ENCODE measurements at places on chromosomes 5 and 9.

GRCh38 chr5:102700916-102701315 lies 54.2 kb upstream of the PAM start:
- DNase-seq = no peak

- no peak for DNase-seq
Measured at GRCh38 chr5:170144286-170145023, 38.8 kb downstream of the FOXI1 start.

- DNase-seq = no peak
Measured at GRCh38 chr5:115796656-115797055, 19.8 kb downstream of the CDO1 start.

- no peak for DNase-seq
Measured at GRCh38 chr5:108260858-108261170, 121.1 kb downstream of the FBXL17 start.

GRCh38 chr9:76646249-76646648 lies 118.0 kb upstream of the PCA3 start:
- DNase-seq = no peak

- DNase-seq = no peak
Measured at GRCh38 chr9:113154471-113154870, 3.7 kb downstream of the SLC31A2 start.

- no peak for DNase-seq
Measured at GRCh38 chr9:64066736-64067368, 1218.2 kb downstream of the FOXD4L5 start.

DNA sequence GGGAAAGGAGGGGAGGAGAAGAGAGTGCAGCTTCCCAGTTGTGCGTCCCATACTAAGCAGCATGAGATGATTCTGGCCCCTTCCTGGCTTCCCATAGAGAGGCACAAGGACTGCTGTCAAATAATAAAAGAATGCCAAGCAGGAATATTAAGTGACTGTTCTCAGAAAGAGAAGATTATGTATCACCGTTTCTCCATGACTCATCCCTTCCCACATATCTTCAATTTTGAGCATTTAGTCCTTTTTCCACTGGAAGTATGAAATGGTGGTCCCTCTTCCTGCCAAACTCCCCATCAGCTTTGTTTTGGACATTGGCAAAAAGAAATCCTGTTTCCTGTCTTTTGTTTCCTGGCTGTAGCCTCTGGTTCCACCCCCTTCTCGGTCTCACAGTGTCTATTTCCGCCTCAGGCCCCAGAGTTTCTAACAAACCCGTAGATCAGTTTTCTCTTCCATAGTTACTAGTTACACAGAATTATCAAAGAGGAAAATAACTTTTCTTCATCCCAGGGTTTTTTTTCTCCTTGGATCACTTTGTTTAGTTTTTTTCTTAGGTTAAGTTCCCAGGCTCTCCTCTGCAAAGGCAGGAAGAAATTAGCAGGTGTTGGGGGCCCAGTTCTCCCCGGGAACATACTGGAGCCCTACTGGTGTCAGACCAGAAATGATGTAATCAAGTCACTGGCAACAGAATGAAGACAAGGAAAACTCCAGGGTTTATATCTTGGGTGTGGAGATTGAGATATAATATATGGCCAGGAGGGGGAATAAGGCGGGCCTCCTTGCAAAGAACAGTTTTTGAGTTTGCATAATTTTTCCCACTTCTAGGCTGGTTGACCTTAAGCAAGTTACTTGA lies 26.4 kb upstream of the ARHGAP26 start:
- DNase-seq = no peak

GRCh38 chr9:110309681-110310080 lies 28.0 kb downstream of the TXNDC8 start:
- DNase-seq = no peak

DNA sequence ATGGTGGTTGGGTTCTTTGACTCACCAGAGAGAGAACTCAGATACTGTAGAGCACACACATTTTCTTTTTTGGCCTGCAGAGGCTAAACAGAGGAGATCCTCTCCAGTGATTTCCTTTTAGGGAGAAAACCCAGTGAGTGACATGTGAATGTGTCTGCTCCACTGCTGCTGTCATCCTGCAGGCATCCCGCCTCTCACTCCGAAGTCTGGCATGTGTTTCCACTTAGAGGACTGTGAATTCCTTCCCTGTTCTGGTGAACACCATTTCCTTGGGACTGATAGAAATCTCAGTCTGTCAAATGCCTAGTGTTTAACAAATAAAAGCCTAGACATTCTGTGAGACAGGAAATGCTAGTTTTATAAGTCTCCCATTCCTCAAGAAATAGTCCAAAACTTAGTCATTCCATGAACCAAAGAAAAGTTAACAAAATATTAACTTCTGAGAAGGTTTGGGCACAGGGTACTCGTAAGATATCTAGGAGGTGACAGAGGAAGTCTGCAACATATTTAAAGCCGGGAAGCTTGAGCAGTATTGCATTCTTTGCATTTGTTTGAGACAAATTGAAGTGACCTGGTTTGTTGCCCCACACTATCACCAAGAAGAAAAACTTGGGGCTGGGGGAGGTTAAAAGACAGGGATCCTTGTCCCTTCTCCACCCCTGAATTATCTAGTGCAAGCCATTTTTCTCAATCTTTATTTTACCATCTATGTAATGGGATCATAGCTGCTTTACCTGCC lies 74.9 kb upstream of the NIPAL4 start:
- DNase-seq = no peak

- DNase-seq = no peak
Measured at GRCh38 chr5:33975852-33976251, 8.6 kb downstream of the SLC45A2 start.

- DNase-seq = no peak
Measured at GRCh38 chr5:140366589-140367255, 6.7 kb downstream of the SLC4A9 start.

- no peak for DNase-seq
Measured at GRCh38 chr5:28468166-28468565, 1429.8 kb upstream of the CDH9 start.

- no peak for DNase-seq
Measured at GRCh38 chr5:150568663-150569062, 60.7 kb downstream of the NDST1 start.

DNA sequence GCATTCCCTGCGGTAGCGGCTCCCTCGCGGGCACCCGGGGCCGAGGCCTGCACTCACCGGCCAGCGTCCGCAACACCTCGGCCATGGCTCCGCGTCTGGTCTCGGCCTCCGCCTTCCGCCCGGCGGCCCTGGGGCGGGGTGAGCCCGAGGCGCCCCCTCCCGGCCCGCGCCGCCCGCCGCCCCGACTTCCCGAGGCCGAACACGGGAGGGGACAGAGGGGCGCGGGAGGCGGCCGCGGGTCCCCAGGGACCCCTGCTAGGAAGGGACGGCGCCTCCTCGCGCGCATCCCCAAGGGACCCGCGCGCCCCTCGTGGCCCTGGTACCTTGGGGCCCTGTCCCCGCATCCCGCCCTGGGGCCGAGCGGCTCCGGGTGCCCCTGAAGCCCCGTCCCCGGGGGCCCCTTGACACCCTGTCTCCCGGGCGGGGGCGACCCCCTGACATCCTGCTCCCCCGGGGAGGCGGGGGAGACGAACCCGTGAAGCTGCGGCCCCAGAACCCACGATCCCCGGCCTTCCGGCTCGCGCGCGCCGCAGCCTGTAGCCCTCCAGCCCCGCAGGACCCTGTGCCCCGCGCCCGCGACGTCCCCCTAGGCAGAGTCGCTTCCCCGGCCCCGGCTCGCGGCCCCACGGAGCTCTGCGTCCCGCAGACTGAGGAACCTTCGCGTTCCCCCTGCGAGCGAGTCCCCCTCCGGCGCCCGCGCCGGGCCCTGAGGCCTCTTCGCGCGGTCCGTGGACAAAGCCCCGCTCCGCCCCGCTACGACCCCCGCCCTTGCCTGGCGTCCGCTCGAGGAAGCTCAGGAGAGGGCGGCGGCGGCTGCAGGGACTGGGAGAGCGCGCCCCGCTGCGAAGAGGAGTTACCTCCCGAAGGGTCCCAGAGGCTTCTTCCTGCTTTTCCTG lies at the start of gene ABO:
Gene ABO, minus strand, starts transcription at position 97 of the 896 bp plus-strand sequence.
- no peak for DNase-seq

DNA sequence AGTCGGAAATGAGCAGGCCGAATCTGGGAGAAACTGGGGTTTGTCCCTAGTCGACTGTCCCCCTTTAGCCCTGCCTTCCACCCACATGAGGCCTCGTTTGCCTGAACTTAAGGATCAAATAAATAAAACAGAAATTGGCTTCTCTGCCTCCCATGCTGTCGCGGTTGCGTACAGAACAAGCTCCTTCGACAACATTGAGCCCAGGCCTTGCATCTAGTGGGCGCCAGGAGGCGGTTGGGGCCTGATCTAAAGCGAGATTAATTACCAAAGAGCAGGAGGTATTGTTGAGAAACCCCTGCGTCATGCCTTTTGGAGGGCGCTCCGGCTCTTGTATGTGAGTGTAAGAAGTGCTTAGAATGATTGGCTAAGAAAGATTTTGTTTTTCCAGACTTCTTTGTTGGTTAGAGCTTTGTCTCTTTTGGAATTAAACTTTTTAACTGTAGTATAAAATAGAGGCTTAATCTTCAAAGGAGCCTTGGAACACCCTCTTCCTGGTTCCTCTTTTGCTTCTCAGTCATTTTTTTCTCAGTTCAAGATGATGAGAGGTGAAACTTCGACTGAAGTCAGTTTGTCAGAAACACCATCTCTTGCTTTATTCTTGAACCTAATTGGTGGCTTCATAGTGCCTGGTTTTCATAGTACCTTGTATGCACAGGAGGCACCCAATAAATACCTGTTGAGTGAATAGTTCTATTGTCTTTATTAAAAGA lies 828 bp downstream of the ATP6V0E1 start:
- DNase-seq = peak; percentile 72

- DNase-seq = no peak
Measured at GRCh38 chr5:119390404-119390803, 34.6 kb downstream of the TNFAIP8 start.

DNA sequence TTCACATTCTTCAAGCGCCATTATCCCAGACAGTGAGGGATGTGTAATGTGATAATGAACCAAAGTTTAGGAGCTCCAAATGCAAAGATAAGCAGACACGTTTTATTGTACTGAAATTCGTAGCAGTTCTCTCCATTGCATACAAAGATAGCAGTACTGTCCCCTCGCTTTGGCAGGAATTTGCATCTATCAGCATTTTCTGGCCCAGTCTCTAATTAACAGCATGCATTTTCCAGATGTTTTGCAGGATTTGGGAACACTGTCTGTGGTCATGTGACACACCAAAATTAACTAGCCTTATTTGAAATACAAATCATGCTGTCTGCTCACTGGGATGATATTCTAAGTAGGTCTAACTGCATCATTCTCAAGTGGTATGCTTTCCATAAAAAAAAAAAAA lies 235.9 kb upstream of the TRPM3 start:
- DNase-seq = no peak

All from hippocampal formation (tissue), 2 donors.